ENCODE measurements at places on chromosomes 7 and 10.

GRCh38 chr10:52129410-52130178 lies 184.5 kb upstream of the DKK1 start:
- DNase-seq = no peak

- DNase-seq = no peak
These were observed 61.7 kb downstream of the CSGALNACT2 start for GRCh38 chr10:43199684-43200537.

- no peak for DNase-seq
These were observed 13.0 kb downstream of the OR9A2 start for GRCh38 chr7:143013893-143014292.

GRCh38 chr7:124785994-124786393 lies 20.4 kb upstream of the GPR37 start:
- no peak for DNase-seq

DNA sequence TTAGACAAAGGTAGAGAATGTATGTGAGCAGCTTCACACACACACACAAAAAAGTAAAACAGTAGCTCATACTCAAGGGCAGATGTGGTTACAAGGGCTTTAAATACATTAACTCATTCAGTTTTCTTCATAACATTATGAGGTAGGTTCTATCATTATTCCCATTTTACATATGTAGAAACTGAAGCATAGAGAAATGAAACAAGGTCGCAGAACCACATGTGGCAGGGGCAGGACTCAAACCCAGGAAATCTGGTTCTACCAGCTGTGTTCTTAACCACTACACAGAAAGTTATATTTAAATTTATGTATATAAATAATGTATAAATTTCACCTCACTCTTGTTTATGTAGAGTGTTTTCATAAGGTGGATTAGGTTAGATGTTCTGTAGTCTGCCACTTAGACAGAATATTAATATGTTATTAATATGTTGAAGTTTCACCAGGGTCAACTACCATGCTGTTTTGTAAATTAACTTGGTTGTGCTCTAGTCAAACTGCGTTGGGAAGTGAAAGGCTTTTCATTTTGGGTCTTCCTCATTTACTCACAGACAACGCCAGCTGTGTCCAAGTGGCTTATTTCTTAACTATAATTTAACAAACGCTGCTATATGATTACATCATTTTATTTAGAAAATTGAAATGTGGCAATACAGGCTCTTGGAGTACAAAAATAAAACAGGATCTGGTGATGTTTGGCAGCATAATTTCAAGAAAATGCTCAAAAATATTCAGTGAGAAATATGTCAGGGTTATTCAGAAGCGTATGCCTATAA lies 138.4 kb downstream of the MDFIC start:
- no peak for DNase-seq

- peak; percentile 30 for DNase-seq
These were observed 81.0 kb downstream of the PPP1R3C start for GRCh38 chr10:91551856-91552255.

DNA sequence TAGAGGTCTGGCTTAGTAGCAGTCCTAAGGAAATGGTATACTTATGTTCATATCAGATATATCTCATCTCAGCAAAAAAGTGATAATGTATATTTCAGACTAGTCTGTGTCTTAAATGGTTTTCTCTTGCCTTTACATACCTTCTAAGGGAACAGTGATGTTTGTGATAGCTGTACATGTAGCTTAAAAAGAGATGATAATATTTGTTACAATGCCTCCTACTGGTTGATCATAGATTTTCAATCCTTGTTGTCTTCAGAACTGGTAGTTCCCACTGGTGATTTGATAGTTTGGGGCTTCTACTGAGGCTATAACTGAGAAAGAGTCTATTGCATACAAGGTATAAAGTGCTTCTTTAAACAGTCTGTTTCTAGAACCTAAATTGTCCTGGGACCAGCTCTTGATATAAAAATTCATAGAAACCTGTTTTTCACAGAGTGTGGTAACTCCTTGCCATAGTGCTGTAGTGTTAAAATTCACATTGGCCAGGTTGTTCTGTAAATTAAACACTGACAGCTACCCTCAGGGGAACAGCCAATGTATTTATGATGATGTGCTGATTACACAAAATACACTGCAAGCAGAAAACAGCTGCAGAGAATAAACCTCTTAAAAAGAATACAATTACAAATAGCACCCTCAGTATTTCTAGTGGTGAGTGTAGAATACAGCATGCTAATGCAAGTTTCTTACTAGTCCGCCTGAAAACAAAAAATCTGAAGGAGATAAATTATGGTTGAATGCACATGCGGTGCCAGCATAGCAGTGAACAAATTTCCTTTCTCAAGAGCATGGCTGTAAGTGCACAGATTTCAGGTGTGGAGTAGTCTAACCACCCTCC lies 90.3 kb downstream of the BTRC start:
- DNase-seq = no peak

DNA sequence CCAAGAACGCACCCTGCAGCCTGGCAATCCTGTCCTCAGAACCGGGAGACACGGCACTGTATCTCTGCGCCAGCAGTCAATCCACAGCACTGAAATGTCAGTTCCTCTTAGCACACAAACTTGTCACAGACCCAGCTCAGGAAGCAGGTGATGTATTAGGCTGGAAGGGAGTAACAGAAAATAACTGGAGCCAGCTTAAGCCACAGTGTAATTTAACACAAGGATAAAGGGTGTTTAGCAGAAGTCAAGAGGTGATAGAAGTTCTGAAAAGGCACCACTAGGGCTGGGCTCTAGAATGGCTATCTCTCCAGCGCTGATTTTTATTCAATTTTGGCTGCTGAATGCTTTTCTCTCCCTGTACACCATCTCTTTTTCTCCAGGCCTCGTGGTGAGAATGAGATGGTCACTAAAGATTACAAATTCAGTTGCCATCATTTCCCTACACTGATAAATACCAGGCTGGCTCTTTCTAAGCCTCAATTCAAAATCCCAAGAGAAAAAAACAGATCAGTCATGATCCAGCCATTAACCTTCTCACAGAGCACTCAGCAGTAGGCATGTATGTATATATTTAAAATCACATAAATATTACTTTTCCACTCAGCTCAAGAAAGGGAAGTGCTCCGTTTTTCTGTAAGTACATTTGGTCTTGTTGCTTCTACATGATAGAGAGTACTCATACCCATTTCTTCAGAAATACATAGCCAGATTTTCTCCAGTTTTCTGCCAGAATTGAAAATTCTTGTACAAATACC lies 102.7 kb upstream of the PRSS1 start:
- DNase-seq = no peak

DNA sequence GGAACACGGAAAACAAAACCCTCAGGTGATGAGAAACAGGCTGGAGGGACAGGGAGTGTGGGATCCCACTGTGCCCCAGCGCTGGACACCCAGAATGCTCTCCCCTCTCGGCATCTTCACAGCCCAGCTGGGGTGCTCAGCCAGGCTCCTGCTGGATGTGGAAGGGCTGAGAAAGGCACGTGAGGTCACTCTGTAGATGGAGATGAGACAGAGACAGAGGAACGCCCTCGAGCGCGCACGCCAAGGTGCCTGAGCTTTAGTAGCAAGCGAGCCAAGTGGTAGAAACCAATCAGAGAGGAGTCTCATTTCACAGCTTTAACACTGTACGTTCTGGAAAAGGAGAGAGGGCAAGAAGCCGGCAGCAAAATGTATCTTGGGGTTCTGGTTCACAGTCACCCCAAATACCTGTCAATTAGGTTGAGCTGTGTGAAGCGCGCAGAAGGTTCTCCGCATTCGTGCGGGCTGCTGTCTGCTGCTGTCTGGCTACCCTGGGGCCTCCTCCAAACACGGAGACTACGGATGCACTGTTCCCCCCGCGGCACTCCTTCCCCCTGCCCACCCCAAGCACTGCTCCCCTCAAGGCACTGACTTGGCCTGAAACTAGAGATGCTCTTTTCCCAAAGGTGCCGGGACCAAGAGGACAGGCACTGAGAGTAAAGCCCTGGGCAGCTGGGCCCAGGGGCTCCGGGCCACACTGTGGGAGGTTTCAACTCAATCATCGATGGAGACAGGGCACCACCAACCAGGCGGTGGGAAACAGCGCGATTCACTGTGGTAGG lies 91.4 kb downstream of the ZRANB1 start:
- DNase-seq = no peak

- DNase-seq = no peak
These were observed 69.2 kb downstream of the CNTNAP2 start for GRCh38 chr7:146185844-146186243.

DNA sequence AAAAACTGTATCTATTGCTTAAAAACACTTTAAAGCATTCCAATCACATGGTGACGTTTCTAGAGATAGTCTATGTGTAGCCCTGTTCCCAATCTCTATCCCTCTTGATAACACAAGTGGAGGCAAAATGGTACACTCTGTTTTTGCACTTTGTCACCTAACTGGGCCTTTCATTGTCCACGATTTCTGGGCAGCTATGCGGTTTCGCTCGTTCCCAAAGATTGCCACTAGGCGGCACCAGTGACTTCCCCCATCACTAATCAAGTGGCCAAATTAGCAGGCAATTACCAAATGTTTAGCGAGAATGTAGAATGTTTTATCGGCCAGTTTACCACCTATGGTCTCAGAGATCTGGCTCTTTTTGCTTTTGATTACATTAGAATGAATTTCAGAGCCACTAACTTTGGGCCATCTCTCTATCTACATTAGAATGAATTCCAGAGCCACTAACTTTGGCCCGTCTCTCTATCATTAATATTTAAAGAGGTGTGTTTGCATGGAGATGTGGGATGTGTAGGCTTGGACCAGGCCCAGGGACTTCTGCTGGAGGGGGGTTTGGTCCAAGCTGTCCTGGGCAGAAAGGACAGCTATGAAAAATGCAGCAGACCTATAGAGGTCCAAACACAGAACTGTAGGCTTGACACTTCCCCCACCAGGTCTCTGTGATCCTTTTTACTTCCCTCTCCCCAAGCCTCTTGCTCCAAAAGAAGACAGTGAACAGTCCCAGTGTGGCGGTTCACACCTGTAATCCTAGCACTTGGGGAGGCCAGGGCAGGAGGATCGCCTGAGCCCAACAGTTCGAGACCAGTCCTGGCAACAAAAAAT lies 90.1 kb downstream of the EPC1 start:
- DNase-seq = peak; percentile 20

DNA sequence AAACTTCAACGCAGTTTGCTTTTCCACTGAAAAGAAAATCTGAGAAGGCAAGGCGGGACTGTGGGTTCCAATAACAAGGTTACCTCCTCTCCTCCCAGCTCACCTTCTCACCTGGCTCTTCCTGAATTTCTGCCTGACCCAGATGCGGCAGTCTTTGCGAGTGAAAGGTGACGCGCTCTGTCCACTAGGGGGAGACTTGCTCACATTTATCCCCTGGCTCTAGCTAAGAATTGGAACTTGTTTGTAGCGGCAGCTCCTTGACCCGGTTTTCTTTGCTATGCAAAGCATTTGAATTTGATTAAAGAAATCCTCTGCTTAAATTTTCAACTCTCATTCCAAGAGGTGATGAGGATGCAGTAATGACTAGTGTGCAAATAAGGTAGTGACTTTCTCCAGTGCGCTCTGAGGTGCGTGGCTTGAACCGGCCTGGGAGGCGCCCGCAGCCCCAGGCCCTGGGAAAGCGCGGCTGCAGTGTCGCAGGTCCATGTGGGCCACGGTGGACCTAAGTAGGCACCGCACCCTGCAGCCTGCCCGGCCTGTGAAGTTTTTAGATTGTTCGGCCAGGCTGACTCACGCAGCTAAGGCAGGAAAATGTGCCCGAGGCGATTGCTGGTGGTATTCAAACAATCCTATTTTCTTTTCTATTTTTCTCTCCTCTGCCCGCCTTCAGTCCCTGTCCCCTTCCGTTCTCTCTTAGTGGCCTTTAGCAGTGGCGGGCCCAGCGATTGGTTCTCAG lies 336.9 kb upstream of the NPSR1 start:
- no peak for DNase-seq

DNA sequence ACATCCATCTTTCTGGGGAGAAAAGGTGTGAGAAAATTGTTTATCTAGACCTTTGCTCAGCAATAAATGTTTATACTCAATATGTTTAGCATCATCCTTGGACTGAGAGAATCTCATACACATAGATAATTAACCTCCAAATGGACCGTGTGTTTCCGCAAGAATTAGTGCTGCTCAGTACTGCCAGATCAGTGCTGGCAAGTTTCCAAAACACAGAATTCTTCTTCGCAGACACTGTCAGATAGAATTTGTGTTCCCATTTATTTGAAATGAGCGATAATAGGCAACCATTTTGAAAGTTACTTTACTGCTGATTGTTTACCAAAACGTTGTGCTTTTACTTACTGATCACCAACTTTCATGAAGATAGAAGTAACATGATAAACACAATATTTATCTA lies 33.7 kb downstream of the STAMBPL1 start:
- DNase-seq = no peak

- DNase-seq = no peak
These were observed 42.2 kb upstream of the SRGN start for GRCh38 chr10:69045441-69046300.

- no peak for DNase-seq
These were observed 70.2 kb downstream of the AHCYL2 start for GRCh38 chr7:129295015-129295423.

- DNase-seq = peak; percentile 7
These were observed 1277.1 kb downstream of the GATA3 start for GRCh38 chr10:9331583-9332008.

- DNase-seq = no peak
These were observed 57.1 kb downstream of the LSMEM1 start for GRCh38 chr7:112537822-112538387.

- no peak for DNase-seq
These were observed 3.8 kb upstream of the ANTXRL start for GRCh38 chr10:46282842-46283574.

GRCh38 chr10:1737222-1738061 lies at the start of gene ADARB2:
Gene ADARB2 (minus strand): TSS chr10:1737525.
- DNase-seq = no peak

DNA sequence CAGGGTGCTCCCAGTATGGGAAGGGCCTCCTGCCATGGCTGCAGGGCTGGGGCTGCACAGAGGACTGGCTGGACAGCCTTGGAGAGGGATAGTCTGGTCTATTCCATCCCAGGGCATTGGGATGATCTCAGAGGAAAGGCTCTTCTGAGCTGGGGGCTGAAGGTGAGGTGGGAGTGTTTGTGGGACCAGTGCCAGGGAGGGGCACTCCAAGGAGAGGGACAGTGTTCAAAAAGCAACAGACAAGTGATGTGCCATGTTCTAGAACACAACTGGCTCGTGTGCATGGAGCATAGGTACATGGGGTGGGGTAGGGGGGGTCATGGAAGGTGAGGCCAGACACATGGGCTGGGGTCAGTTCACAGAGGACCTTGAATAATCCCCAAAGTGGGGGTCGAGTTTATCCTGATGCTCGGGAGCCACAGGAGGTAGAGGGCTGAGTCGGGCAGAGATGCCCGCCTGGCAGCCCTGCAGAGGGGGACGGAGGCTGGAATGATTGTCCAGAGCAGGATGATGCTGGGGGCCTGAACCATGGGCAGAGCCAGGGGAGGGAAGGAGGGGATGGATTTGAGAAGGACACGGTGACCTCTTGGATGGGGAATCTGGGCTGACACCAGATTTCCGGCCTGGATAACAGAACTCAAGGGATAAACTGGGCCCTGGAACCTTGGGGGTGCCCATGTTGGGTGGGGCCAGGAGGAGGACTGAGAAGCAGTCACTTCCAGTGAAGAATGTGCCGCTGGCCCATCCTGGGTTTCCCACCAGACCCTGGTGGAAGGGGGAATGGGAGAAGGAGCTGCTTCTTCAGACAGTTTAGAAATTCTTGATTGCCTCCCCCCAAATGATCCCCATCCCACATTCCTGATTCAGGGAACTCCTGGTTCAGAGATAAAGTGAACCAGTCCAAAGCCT lies 50.4 kb downstream of the NEURL1 start:
- no peak for DNase-seq
